ENCODE measurements at places on chromosomes 3 and 15. TPM values are rescaled to one million over a fixed set of nuclear protein-coding genes. Genes with fewer than 3 reads are reported as not detected.

DNA sequence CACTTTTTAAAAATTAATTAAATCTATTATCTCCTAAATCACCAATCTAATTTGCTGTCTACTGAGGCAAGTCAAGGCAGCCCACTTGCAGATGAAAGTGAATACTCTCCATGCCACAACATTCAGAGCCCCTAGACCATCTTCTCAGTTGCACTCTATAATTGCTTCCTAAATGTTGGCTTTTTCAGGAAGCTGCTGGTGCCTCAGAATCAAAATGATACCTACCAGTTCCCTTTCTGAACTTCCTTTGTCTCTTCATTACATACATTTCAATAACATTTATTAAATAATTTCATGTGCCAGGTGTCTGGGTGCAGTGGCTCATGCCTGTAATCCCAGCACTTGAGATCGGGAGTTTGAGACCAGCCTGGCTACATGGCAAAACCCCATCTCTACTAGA is 124.1 kb downstream of the SERPINI1 start:
- H3K4me3 ChIP-seq, result no peak overlapping the region
- no peaks in the 10 kb centered on the region for H3K27me3 ChIP-seq
- no peak overlapping the region for H3K27ac ChIP-seq
- DNase-seq, result no peak
- H3K4me1 ChIP-seq, result no peaks in the 10 kb centered on the region
- no peaks in the 10 kb centered on the region for H3K36me3 ChIP-seq

- peak; percentile 26 for DNase-seq
- no peak overlapping the region for H3K4me3 ChIP-seq
- H3K27me3 ChIP-seq, result no peaks in the 10 kb centered on the region
- no peak overlapping the region for H3K27ac ChIP-seq
- peaks cover 15% of the 10 kb centered on the region for H3K4me1 ChIP-seq
- H3K36me3 ChIP-seq, result no peaks in the 10 kb centered on the region
These were observed 23.1 kb downstream of the AADAC start for GRCh38 chr3:151837057-151837456.

Gene SNX33
- total RNA-seq, result 8.3 TPM

GRCh38 chr3:12483410-12483809 is 870 bp upstream of the TSEN2 start:
- no peak overlapping the region for H3K27ac ChIP-seq
- H3K4me1 ChIP-seq, result peaks cover 16% of the 10 kb centered on the region

- H3K4me3 ChIP-seq, result no peak overlapping the region
- DNase-seq, result no peak
- H3K4me1 ChIP-seq, result no peaks in the 10 kb centered on the region
These were observed 796.5 kb downstream of the GRM7 start for GRCh38 chr3:7657214-7658112.

Gene CADM2
- 2.7 TPM for total RNA-seq

GRCh38 chr3:106711650-106712049 is 665.6 kb upstream of the CCDC54 start:
- no peak overlapping the region for H3K4me3 ChIP-seq
- H3K27ac ChIP-seq, result no peak overlapping the region
- no peak for DNase-seq
- no peaks in the 10 kb centered on the region for H3K27me3 ChIP-seq

GRCh38 chr3:52857133-52857532 is 22.3 kb upstream of the MUSTN1 start:
- no peak for DNase-seq
- no peak overlapping the region for H3K27ac ChIP-seq
- no peaks in the 10 kb centered on the region for H3K36me3 ChIP-seq
- H3K4me3 ChIP-seq, result no peak overlapping the region
- no peaks in the 10 kb centered on the region for H3K27me3 ChIP-seq

Gene CELSR3
- total RNA-seq, result 17.5 TPM

GRCh38 chr15:91122296-91122695 is 22.2 kb downstream of the SV2B start:
- H3K4me3 ChIP-seq, result no peak overlapping the region
- no peak overlapping the region for H3K27ac ChIP-seq
- no peaks in the 10 kb centered on the region for H3K36me3 ChIP-seq
- H3K4me1 ChIP-seq, result no peaks in the 10 kb centered on the region

DNA sequence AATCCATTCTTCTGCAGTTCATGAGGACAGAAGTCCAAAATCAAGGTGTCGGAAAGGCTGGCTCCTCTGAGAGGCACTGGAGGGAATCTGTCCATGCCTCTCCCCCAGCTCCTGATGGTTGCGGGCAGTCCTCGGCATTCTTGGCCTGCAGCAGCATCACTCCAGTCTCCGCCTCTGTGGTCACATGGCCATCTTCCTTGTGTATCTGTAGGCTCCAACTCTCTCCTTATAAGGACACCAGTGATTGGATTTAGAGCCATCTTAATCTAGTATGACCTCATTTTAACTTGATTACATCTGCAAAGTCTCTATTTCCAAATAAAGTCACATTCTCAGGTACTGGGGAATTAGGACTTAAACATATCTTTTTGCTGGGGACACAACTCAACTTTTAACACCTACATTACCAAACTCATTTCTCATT is 56.0 kb upstream of the FLNB start:
- H3K27ac ChIP-seq, result peak overlapping the region; percentile 86
- peaks cover 45% of the 10 kb centered on the region for H3K4me1 ChIP-seq
- no peaks in the 10 kb centered on the region for H3K27me3 ChIP-seq
- H3K4me3 ChIP-seq, result no peak overlapping the region

DNA sequence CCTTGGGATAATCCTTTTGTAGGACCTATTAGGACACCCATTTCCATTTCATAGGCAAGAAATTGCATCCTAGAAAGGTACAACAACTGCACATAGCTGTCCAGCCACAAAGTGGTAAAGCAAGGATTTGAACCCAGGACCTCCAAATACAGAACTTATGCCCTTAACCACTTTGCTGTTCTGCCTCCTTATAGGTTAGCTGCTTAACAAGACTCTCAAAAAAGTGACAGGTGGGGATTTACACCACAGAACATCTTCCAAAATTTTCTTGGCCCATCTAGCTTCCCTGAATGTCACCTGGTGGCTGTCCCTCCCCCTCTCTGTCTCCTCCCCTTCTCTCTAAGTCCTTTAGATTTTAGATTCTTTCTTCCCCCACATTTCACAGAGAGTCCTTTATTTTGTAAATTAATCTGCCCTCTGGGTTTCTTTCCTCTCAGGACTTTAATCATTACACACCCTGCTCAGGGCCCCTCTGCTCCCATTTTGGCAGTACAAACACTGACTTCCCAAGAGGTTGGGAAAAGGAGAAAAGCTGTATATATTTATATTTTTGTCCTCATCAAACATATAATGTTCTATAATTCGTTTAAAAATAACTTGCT is 120.6 kb downstream of the CPNE4 start:
- no peak overlapping the region for H3K27ac ChIP-seq
- no peak overlapping the region for H3K4me3 ChIP-seq
- no peaks in the 10 kb centered on the region for H3K4me1 ChIP-seq
- H3K27me3 ChIP-seq, result no peaks in the 10 kb centered on the region
- no peaks in the 10 kb centered on the region for H3K36me3 ChIP-seq

GRCh38 chr3:141875893-141876380 is 506 bp upstream of the ATP1B3 start:
- peak overlapping the region; percentile 84 for H3K4me3 ChIP-seq
- peak; percentile 65 for DNase-seq
- no peaks in the 10 kb centered on the region for H3K27me3 ChIP-seq
- no peaks in the 10 kb centered on the region for H3K36me3 ChIP-seq
- H3K4me1 ChIP-seq, result peaks cover 10% of the 10 kb centered on the region

- no peaks in the 10 kb centered on the region for H3K27me3 ChIP-seq
- H3K4me3 ChIP-seq, result no peak overlapping the region
- H3K27ac ChIP-seq, result no peak overlapping the region
- DNase-seq, result no peak
These were observed 1.6 kb upstream of the NOX5 start for GRCh38 chr15:69012761-69013364.

DNA sequence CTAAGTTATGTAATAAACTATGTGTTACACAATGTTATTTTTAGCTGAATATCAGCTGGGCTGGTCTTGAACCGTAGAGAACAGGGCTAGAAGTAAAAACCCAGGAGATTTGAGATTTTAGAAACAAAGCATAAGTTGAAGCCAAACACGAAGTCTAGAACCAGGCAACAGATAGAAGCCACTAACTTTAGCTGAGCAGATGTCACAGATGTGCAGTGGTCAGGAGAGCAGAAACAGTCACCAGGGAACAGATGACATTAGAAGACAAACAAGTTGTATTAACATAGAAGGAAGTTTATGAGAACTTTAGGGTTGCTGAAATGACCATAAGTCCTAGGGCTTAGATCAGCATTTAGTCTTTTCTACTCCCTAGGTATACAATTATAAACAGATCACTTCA is 731.0 kb downstream of the ZNF385D start:
- no peak overlapping the region for H3K4me3 ChIP-seq
- no peak overlapping the region for H3K27ac ChIP-seq
- no peaks in the 10 kb centered on the region for H3K36me3 ChIP-seq
- H3K4me1 ChIP-seq, result no peaks in the 10 kb centered on the region
- H3K27me3 ChIP-seq, result no peaks in the 10 kb centered on the region

Gene IRAK2
- total RNA-seq, result 3.7 TPM

DNA sequence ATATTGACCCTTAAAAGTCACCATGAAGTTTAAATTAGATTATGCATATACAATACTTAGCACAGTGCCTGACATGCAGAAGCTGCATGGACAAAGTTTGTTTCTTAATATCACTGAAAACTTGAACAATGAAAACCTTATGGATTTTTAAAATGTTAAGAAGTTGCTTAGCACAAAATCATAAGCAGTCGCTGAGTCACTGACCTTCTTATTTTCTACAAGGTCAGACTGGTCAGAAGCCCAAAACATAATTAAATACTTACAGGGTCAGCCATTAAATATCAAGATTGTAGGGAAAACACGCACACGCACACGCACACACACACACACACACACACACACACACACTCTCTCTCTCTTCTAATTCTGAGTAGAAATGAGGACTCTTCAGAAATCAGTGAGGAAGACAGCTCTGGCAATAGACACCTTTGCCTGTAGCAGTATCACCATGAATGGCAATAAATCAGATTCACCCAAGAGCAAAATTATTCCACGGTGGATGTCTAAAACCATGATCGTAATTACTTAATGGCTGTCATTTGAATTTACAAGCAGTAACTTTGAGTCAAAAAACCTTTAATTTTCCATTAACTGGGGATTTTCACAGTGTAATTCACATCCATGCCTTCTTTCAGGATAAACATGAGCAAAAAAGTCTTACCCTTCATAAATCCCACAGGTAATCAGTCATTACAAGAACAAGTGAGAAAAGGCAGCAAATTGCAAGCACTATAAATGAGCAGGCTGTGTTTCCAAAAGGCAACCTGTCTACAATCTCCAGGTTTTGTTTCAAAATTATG is 147.5 kb downstream of the OSBPL10 start:
- no peaks in the 10 kb centered on the region for H3K36me3 ChIP-seq
- no peak overlapping the region for H3K4me3 ChIP-seq
- no peaks in the 10 kb centered on the region for H3K27me3 ChIP-seq
- no peak for DNase-seq
- H3K4me1 ChIP-seq, result peaks cover 4% of the 10 kb centered on the region

Gene MYH15
- 1.8 TPM for total RNA-seq
